ENCODE measurements at places on chromosomes 7 and 10.
A peak's percentile ranks its signal among the peaks of the same experiment; 100 is the strongest.

GRCh38 chr10:36801660-36802059, 323.7 kb upstream of the ANKRD30A start:
- H3K4me1 ChIP-seq, result no peaks in the 10 kb centered on the region
- no peak overlapping the region for H3K4me3 ChIP-seq
- no peaks in the 10 kb centered on the region for H3K27me3 ChIP-seq
- DNase-seq, result no peak
- H3K27ac ChIP-seq, result no peak overlapping the region
- no peaks in the 10 kb centered on the region for H3K36me3 ChIP-seq

- no peak overlapping the region for H3K27ac ChIP-seq
- no peaks in the 10 kb centered on the region for H3K36me3 ChIP-seq
- no peaks in the 10 kb centered on the region for H3K4me1 ChIP-seq
- no peaks in the 10 kb centered on the region for H3K27me3 ChIP-seq
- H3K4me3 ChIP-seq, result no peak overlapping the region
- no peak for DNase-seq
Observed at GRCh38 chr7:153388611-153389010, 629.1 kb downstream of the ACTR3B start.

GRCh38 chr7:122887198-122887597, 938 bp upstream of the CADPS2 start:
- H3K4me1 ChIP-seq, result peaks cover 7% of the 10 kb centered on the region
- H3K4me3 ChIP-seq, result peak overlapping the region; percentile 67
- no peak for DNase-seq

DNA sequence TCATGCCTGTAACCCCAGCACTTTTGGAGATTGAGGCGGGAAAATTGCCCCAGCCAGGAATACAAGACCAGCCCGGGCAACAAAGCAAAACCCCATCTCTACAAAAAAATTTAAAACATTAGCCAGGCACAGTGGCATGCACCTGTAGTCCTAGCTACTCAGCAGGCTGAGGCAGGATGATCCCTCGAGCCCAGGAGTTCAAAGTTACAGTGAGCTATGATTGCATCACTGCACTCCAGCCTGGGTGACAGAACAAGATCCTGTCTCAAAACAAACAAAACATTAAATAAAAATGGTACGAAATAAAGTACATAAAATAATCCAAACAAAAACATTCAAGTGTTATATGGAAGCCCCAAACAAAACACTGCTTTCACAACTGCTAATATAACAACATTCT, 125.0 kb downstream of the SNX13 start:
- peaks cover 27% of the 10 kb centered on the region for H3K36me3 ChIP-seq
- H3K27me3 ChIP-seq, result no peaks in the 10 kb centered on the region
- H3K27ac ChIP-seq, result no peak overlapping the region
- DNase-seq, result no peak
- H3K4me3 ChIP-seq, result no peak overlapping the region
- H3K4me1 ChIP-seq, result peaks cover under 1% of the 10 kb centered on the region

- H3K27ac ChIP-seq, result no peak overlapping the region
- no peaks in the 10 kb centered on the region for H3K4me1 ChIP-seq
- no peak overlapping the region for H3K4me3 ChIP-seq
- H3K36me3 ChIP-seq, result no peaks in the 10 kb centered on the region
Observed at GRCh38 chr7:96637522-96637921, 72.1 kb downstream of the SEM1 start.

- no peaks in the 10 kb centered on the region for H3K4me1 ChIP-seq
- H3K4me3 ChIP-seq, result no peak overlapping the region
- H3K27ac ChIP-seq, result no peak overlapping the region
- DNase-seq, result no peak
Observed at GRCh38 chr10:93131986-93132385, 58.3 kb downstream of the CYP26A1 start.

DNA sequence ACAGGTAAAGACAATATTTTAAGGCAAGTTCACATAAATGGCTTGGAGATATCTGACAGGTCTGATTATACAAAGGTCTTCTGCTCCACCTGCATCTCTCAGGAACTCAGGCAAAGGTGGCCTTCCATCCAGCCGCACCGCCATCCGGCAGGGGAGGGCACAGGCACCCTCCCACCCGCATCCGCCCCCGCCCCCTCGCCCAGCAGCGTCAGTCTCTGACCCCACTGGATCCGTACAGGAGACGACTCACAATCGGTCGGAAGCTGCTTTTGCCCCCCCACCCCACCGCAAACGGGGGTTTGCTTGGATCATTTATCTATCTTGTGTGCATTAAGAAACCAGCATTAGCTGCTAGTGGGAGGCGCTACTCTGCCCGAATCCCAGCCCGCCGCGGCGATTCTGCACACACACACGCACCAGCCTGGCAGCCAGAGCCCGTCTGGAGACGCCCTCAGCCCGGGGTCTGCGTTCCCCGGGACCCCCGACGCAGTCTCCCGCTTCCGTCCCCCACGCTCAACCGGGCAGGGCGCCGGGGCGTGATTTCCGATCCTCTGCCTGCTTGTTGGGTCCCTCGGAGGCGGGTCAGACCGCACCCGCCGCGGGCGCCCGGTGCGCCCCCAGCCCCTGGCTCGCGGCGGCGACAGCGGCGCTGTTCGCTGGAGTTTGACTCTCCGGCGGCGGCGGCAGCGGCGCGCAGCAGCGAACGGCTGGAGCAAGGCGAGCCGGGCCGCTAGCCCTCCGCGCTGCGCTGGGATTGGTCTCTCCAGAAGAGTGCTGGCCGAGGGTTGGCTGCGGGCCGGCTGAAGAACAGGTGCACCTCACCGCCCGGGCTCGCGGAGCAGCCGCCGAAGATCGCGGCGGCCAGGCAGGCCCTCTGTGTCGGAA, 820 bp upstream of the NRG3 start:
- H3K4me3 ChIP-seq, result no peak overlapping the region
- peaks cover 51% of the 10 kb centered on the region for H3K27me3 ChIP-seq
- no peak for DNase-seq
- no peak overlapping the region for H3K27ac ChIP-seq
- peaks cover 10% of the 10 kb centered on the region for H3K4me1 ChIP-seq
- peaks cover 2% of the 10 kb centered on the region for H3K36me3 ChIP-seq

DNA sequence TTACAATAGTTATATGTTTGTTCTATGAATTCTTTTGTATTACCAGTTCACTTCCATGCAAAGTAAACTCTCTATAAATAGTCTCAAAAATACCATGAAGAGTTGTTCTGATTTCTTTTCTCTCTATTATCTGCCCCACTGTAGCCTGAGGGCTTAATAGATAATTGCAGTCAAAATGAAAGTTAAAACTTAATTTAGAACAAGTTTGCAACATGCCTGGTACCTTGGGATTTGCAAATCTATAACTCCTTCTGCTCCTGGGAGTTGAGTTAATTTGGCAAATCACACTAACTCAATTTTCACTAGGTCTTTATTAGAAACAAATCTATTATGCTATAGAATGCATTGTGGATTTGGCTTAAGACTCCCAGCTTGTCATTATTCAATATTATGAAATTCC, 21.8 kb upstream of the NDUFA5 start:
- no peak overlapping the region for H3K27ac ChIP-seq
- no peak overlapping the region for H3K4me3 ChIP-seq
- H3K36me3 ChIP-seq, result no peaks in the 10 kb centered on the region
- H3K4me1 ChIP-seq, result no peaks in the 10 kb centered on the region
- no peak for DNase-seq
- H3K27me3 ChIP-seq, result peaks cover 18% of the 10 kb centered on the region

- no peak overlapping the region for H3K4me3 ChIP-seq
- no peaks in the 10 kb centered on the region for H3K36me3 ChIP-seq
- H3K4me1 ChIP-seq, result no peaks in the 10 kb centered on the region
- no peak overlapping the region for H3K27ac ChIP-seq
Observed at GRCh38 chr7:120171406-120171805, 101.6 kb upstream of the KCND2 start.

DNA sequence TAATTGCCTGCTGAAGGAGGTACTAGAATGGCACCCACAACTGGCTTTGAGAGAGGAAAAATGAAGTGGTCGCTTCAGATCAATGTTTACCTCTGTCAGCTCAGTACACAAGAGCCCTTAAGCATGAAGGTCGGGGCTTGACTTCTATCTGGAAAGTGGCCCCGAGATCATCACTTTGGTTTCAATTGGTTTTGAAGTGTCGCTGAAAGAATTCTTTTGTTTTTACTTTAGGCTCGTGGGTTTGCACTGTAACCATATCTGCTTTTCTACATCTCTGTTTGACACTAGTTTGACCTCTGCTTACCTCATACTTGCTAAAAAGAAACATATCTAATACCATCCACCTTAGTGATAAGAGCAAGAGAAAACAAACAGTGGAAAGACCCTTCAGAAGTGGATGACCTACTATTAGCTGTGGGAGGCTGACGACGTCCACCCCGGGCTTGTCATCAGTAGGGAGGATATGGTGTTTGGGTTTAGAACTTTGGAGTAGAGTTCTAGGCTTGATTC, 361.8 kb downstream of the GATA3 start:
- peak overlapping the region; percentile 98 for H3K27ac ChIP-seq
- H3K4me1 ChIP-seq, result peaks cover 63% of the 10 kb centered on the region
- H3K4me3 ChIP-seq, result peak overlapping the region; percentile 68
- peak; percentile 77 for DNase-seq
- H3K36me3 ChIP-seq, result peaks cover 17% of the 10 kb centered on the region

- H3K27ac ChIP-seq, result no peak overlapping the region
- H3K36me3 ChIP-seq, result no peaks in the 10 kb centered on the region
- no peak overlapping the region for H3K4me3 ChIP-seq
- peaks cover 5% of the 10 kb centered on the region for H3K4me1 ChIP-seq
- no peak for DNase-seq
Observed at GRCh38 chr7:22110881-22111280, 165.2 kb upstream of the CDCA7L start.

All from T-helper 2 cell treated with Interferon-gamma antibody and Interleukin-4, amounts not matched to agents 5 μg/mL and 100 μg/mL, for 36 hours (primary cell).